Stimulated activated CD8-positive, alpha-beta memory T cell treated with anti-CD3 and anti-CD28 coated beads, Interleukin-15, amount 100 ng/mL, for 24 hours (primary cell): ENCODE measurements at places on chromosomes 7 and 10.

DNA sequence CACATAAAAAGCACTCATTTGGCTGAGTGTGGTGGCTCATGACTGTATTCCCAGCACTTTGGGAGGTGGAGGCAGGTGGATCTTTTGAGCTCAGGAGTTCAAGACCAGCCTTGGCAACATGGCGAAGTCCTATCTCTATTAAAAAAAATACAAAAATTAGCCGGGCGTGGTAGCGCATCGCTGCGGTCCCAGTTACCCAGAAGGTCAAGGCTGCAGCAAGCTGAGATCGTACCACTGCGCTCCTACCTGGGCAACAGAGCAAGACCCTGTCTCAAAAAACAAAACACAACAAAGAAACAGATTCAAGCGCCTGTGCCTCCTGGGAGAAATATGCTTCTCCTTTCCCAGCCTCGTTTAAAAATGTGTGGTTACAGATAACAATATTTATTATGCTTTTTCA is 2.2 kb upstream of the ABCF2 start:
- no peak for DNase-seq

- no peak for DNase-seq
Measured at GRCh38 chr7:131933751-131934289, 377.4 kb upstream of the PODXL start.

- no peak for DNase-seq
Measured at GRCh38 chr7:150781103-150781502, 19.1 kb downstream of the TMEM176B start.

DNA sequence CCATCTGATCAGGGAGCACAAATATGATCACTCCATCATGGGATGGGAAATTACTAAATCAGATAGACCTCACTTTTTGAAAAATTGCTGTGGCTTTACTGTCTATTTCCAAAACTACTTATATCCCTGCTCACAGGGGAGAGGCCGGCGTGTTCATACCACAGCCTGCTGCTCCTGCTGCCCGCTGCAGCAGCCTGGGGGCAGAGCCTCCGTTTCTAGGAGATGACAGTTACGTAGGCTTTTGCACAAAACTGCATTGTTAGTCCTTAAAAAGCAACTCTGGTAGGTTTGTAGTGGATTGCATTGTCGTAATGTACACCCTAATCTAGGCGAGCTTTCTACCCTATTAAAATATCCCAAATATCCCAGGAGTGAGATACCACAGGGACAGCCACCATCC is 203.7 kb downstream of the EBF3 start:
- no peak for DNase-seq

- DNase-seq = no peak
Measured at GRCh38 chr7:116595063-116595462, 70.2 kb downstream of the CAV1 start.

DNA sequence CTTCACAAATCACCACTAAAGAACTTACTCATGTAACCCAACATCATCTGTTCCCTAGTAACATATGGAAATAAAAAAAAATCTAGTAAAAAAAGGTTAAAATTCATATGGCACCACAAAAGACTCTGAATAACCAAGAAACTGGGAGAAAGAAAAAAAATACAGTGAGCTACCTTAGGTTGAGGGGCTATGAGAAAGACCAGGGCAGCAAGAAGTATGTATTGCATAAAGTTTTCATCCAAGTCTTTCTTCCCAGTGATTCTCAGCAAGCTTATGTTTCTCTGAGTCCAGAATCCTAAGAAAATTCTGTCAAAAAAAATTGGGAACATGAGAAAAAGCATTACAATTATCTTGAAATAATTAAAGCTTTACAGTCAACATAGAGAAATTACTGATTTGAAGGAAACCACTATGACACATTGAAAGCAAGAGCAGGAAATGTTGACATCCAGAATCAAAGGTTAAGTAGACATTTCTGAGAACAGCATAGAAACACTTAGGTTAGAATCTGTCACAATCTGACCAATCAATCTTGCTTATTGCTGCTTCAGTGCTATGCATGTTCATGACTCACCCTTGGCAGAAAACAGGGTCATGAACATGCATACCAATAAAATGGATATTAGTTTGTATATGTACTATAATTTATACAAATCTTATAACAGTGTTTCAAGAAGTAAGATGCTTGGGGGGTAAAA is 494.0 kb upstream of the POT1 start:
- DNase-seq = no peak

GRCh38 chr7:5691606-5692005 is 89.9 kb downstream of the RNF216 start:
- DNase-seq = no peak

DNA sequence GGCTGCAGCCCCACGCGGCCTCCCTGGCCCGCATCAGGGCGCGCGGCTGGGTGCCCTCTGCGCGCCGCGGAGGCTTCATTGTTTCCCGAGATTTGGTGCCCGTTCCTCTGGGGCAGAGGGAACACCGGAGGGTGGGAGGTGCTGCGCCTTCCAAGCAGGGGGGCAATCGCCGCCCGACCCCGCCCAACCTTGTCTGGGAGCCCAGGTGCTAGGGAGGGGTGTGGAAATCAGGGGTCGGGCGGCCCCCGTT is 1.0 kb upstream of the NRP1 start:
- DNase-seq = no peak

DNA sequence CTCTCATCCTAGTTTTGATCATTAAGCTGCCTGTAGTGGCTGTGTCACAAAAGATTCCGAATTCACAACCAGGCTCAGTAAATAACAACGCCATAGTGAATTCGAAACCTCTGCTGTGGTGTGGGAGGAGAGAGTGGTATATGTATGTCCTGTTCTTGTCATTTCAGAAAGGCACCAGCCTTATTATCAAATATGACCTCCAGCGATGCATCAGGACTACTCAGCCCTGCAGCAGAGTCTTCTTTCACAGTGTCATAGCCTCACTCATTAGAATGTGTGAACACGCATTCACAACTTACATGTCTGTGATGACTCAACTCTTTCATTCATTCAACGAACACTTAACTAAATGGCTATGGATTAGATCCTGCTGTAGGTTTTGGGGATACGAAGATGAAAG is 15.3 kb downstream of the AOC1 start:
- no peak for DNase-seq

GRCh38 chr10:58574058-58574457 is 61.4 kb downstream of the BICC1 start:
- DNase-seq = no peak

- no peak for DNase-seq
Measured at GRCh38 chr7:85070967-85071628, 115.8 kb downstream of the SEMA3D start.

- DNase-seq = no peak
Measured at GRCh38 chr10:43121444-43121843, 16.8 kb upstream of the CSGALNACT2 start.

- DNase-seq = no peak
Measured at GRCh38 chr10:84818961-84819360, 490.6 kb downstream of the CCSER2 start.
